NAMALWA (cell line): ENCODE measurements at places on chromosomes 1 and 21.
A peak's percentile ranks its signal among the peaks of the same experiment; 100 is the strongest.

- no peak for DNase-seq
These were observed 727.6 kb downstream of the PTPRU start for GRCh38 chr1:29963946-29964345.

- DNase-seq = no peak
These were observed 324.9 kb upstream of the RUNX1 start for GRCh38 chr21:35373998-35374397.

DNA sequence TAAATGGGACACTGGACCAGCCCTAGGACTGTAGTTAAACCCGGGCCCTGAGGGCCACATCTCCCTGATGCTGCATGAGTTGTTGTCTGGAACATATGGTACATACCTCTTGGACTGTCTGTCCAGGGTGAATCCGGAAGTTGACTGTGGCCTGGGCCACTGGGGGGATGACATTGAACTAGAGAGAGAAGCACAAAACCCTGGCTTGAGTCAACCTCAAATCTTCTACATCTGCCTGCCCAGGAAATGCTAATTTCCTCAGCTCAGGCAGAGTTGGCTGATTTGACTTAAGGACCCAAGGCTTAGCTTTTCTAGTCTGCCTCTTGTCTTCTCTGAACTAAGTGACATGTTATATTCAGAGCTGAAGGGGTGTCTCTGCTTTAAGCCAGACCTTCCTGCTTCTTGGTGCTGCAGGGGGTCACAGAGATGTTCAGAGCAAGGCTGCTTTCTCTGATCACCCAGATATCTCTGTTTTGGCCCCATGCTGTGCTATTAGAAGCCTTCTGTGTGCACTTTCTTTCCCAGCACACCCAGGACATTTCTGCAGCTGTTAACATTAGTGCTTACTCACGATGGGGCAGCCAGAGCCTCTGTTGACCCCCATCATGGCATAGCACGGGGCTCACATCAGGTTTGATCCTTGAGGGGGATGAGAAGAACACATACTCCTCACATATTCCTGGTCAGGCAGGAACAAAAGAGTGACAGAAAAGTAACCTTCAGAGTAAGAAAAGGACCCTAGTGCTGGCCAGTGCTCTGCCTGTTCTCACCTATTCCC is 9.6 kb downstream of the PM20D1 start:
- DNase-seq = no peak

DNA sequence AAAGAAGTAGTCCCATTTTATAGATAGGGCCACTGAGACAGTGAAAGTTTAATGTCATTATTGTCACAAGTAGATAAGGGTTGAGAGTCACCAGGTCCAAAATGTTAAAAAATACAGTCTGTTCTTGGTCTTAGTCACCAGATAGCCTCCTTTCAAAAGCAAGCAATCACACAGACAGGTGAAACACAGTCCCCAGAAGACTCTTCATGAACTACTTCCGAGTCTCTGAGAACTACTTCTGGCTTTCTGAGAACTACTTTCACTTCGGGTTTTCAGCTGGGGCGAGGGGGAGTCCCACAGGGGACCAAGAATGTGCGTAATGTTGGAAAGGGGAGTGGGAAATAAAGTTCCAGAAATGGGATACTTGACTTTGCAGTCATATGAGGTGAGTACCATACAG is 143.2 kb downstream of the HHIPL2 start:
- DNase-seq = peak; percentile 2

DNA sequence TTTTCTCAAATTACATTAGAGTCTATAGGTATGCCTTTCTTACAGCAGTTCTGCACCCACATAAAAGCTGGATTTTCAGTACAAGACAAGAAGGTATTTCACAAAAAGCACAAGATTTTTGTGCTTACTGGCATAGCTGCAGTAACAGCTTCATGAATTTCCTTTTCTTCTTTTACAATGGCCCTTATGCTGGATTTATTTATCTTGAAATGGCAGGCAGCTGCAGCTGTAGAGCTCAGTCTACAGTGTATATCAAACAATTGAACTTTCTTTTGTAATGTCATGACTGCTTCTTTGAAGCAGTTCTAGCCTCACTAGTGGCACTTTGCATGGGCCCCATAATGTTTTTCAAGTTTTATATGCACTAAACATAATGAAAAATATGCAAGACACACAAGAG is 510.2 kb downstream of the KCNT2 start:
- DNase-seq = no peak

- DNase-seq = no peak
These were observed 5.7 kb downstream of the AHDC1 start for GRCh38 chr1:27598295-27598687.

- no peak for DNase-seq
These were observed 8.5 kb downstream of the ARHGEF16 start for GRCh38 chr1:3463013-3463385.

GRCh38 chr1:243848858-243849420 is 1.1 kb downstream of the AKT3 start:
- no peak for DNase-seq

DNA sequence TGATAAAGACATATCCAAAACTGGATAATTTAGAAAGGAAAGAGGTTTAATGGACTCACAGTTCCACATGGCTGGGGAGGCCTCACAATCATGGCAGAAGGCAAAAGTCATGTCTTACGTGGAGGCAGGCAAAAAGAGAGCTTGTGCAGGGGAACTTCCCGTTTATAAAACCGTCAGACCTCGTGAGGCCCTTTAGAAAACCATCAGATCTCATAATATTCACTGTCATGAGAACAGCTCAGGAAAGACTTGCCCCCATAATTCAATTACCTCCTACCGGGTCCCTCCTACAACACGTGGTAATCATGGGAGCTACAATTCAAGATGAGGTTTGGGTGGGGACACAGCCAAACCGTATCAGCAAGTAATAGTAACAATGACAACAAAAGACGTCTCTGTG is 88.2 kb upstream of the SLC25A33 start:
- no peak for DNase-seq
